Activated naive CD8-positive, alpha-beta T cell treated with anti-CD3 and anti-CD28 coated beads for 36 hours (primary cell): ENCODE measurements at places on chromosomes 13 and 19. TPM values are rescaled to one million over a fixed set of nuclear protein-coding genes. Genes with fewer than 3 reads are reported as not detected.

- H3K4me1 ChIP-seq: peaks cover 5% of the 10 kb centered on the region
- H3K36me3 ChIP-seq: peaks cover 9% of the 10 kb centered on the region
- no peaks in the 10 kb centered on the region for H3K27me3 ChIP-seq
- no peak overlapping the region for H3K27ac ChIP-seq
These were observed 8.2 kb downstream of the DOHH start for GRCh38 chr19:3492131-3492839.

DNA sequence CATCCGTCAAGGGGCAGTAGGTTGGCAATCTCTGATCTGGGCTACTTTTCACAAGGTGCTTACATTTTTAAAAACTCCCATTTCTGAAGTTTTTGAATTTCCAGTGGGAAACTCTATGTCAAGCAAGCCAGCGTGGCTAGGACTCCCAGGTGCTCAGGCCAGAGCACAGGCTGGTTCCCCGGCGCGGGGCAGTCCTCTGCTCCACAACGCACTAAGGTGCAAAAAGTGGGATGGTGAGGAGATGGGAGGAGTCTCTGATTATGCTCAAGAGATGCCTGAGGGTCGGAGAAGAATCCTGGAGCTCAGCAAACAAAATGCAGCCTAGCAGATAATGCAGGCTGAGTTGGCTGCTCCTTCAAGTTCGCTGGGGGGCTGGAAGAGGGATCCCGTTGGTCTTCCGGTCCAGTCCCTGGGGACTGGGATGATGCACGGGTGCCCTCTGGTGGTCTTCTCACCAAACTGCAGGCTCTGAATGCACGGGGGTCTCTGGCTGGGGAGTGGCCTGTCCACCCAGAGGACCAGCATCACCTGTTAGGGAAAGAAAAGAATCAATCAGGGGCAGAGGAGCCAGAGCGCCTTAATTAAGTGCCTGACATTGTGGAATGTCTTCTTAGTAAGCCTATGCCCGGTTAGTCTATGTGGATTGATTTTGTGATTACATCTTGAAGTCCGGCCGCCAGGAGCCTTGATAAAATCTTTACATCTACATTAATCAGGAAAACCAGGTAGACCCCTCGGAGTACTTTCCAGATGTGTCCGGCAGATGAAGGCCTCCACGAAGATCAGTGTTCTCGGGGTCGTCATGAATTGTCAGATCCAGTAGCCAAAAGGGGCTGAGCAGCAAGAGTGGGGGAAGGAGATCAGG lies 244.4 kb upstream of the MAB21L1 start:
- peak overlapping the region; percentile 16 for H3K4me3 ChIP-seq
- H3K27ac ChIP-seq: no peak overlapping the region
- H3K27me3 ChIP-seq: peaks cover 22% of the 10 kb centered on the region
- peaks cover 3% of the 10 kb centered on the region for H3K4me1 ChIP-seq
- H3K36me3 ChIP-seq: no peaks in the 10 kb centered on the region
- peak; percentile 36 for DNase-seq

Gene SSC5D
- total RNA-seq: 1.4 TPM

- peaks cover 33% of the 10 kb centered on the region for H3K4me1 ChIP-seq
- no peak overlapping the region for H3K4me3 ChIP-seq
- peak overlapping the region; percentile 50 for H3K27ac ChIP-seq
- peaks cover 10% of the 10 kb centered on the region for H3K36me3 ChIP-seq
These were observed 4.3 kb upstream of the USF2 start for GRCh38 chr19:35264268-35265125.

Gene ZNF665
- 6.6 TPM for total RNA-seq

DNA sequence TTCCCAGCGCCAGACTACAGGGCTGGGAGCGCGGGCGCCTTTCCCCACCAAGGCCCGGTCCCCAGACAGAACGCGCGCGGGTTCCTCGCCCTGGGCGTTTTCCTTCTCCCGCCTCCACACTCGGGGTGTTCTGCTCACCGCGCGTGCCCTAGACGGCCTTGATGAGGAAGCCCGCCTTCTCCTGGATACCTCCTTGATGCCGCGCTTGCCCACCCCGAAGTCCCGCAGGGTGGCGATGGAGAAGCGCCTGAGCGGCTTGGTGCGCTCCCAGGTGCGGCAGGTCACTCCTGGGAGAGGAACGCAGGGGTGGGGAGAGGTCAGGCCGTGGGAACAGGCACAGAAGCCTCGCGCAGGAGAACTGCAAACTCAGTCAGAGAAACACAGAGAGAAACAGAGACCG lies 34.8 kb downstream of the CYP2B6 start:
- H3K4me1 ChIP-seq: no peaks in the 10 kb centered on the region
- H3K27ac ChIP-seq: no peak overlapping the region
- H3K36me3 ChIP-seq: no peaks in the 10 kb centered on the region
- H3K4me3 ChIP-seq: no peak overlapping the region

Gene MBD3L3
- total RNA-seq: not detected

- DNase-seq: no peak
- H3K36me3 ChIP-seq: no peaks in the 10 kb centered on the region
These were observed 1215.7 kb upstream of the SLC10A2 start for GRCh38 chr13:104281910-104282309.

Gene TTC9B
- not detected for total RNA-seq

Gene CLC
- not detected for total RNA-seq

- DNase-seq: no peak
- H3K27me3 ChIP-seq: peaks cover 13% of the 10 kb centered on the region
- H3K4me3 ChIP-seq: no peak overlapping the region
- H3K4me1 ChIP-seq: peaks cover under 1% of the 10 kb centered on the region
- no peak overlapping the region for H3K27ac ChIP-seq
These were observed 104.2 kb upstream of the IPO5 start for GRCh38 chr13:97849305-97849704.

DNA sequence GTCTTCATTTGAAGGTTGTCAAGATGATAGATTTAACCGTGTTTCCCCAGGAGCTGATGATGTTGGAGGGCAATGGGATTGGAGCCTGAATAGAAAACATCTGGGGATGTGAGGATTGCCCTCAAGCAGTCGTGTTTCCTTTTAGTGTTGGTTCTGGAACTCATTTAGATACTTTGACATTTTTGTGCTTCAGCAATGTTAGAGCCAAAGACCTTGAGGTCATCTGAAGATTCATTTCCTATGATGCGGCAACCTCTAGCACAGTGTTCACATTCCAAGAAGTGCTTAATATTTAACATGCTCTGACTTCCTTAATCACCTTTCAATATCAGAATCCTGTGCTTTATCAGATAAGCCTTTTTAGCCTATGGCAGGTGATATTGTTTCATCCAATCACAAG lies 82.7 kb downstream of the SLC10A2 start:
- H3K4me1 ChIP-seq: no peaks in the 10 kb centered on the region
- no peak overlapping the region for H3K27ac ChIP-seq
- no peak for DNase-seq
- H3K36me3 ChIP-seq: peaks cover 2% of the 10 kb centered on the region

DNA sequence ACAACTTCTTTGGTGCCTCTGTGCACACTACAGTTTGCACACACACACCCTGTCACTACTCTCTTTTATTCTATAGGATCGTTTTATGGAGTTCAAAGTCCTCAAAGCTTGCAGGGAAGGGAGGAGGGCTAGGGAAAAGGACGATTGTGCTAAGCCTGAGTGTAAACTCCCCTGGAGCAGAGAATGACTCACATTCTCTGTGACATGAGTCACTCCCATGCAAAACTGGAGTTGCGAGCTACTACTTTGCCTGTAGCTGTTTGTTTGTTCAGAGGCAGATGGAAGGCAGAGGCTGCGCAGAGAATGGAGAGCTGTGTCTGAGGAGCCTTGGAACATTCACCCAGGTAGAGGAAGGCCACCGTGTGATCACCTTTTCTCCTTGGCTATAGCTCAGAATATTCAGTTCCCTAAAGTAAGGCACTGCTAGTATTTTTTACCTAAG lies 80.5 kb upstream of the MBNL2 start:
- H3K4me1 ChIP-seq: peaks cover 12% of the 10 kb centered on the region
- peaks cover 20% of the 10 kb centered on the region for H3K27me3 ChIP-seq
- no peak overlapping the region for H3K4me3 ChIP-seq
- DNase-seq: peak; percentile 13

Gene SGCG
- not detected for total RNA-seq

DNA sequence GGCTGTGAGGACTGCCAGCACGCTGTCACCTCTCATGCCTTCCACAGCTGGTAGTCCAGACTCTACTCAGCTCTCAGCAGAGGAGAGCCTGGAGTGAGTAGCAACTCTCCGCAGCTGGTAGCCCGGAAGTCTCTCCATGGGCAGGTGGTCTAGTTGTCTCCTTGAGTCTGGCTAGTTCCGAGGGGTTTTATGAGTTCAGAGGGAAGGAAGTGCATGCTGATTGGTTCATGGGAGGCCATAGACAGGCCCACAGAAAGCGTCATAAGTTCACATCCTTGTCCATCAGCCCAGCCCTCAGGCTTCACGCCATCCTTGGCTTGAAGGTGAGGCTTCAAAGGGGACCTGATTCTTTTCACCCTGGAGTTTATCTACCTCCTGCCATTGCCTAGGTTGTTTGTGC lies 2662.4 kb upstream of the PCDH20 start:
- DNase-seq: no peak
- no peaks in the 10 kb centered on the region for H3K27me3 ChIP-seq
- no peaks in the 10 kb centered on the region for H3K36me3 ChIP-seq
- H3K27ac ChIP-seq: no peak overlapping the region

DNA sequence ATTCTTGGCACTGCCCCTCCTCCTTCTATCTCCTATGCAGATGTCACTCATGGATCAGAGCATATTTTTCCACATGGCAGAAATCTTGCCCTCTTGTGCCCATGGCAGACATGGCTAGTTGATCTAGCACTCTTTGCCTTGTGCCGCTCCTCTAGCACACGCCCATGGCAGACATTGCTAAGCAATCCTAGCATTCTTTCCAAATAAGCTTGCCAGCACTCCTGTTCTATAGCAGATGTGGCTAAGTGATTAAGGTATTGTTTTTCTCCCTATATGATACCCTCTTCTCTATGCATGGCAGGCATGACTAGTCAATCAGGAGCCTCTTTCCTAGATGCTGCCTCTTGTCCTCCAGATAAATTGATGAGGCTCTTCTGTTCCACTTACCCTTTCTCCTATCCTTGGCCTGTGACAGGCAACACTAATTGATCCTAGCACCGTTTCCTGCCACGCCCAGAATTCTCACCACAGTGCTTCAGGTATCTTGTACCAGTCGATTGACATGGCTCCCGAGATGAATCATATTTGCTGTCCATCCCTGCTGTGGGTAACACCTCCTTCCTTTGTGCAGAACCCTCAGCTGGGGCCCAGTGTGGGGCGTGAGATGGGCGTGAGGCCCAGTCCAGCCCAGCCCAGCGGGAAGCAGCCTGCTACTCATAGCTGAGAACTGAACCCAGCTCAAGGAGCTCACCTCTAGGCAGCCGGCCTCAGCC lies 26.9 kb downstream of the TMED1 start:
- H3K4me1 ChIP-seq: peaks cover 17% of the 10 kb centered on the region
- DNase-seq: peak; percentile 28
- H3K4me3 ChIP-seq: no peak overlapping the region
- peak overlapping the region; percentile 32 for H3K27ac ChIP-seq
- H3K36me3 ChIP-seq: peaks cover 11% of the 10 kb centered on the region

Gene ZFR2
- total RNA-seq: 0.54 TPM

DNA sequence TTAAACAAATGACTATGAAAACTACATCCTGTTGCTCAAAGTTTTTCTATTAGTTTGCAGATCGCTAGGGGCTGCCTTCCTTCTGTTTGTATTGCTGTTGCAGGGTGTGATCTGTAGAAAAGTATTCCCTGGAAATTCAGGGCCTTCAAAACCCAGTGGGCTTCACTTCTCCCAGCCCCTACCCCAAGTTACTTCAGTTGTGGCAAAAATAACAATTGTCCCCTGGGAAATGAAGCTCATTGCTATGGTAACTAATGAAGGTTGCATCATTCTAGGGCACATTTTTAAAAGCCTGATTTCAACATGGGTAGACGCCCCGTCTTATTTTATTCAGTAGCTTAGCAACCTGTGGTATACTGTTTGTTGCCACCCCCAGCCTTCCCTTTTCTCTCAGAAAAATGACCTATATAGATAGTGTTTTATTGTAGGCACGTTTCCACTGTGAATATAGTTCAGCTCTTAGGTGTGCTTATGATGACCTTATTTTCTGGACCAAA lies 60.9 kb downstream of the WDFY2 start:
- peaks cover 41% of the 10 kb centered on the region for H3K4me1 ChIP-seq
- H3K4me3 ChIP-seq: peak overlapping the region; percentile 47
- peak overlapping the region; percentile 88 for H3K27ac ChIP-seq
- H3K27me3 ChIP-seq: no peaks in the 10 kb centered on the region
- no peak for DNase-seq
- peaks cover 9% of the 10 kb centered on the region for H3K36me3 ChIP-seq

GRCh38 chr13:99151516-99151915 lies 49.1 kb upstream of the UBAC2 start:
- no peak overlapping the region for H3K4me3 ChIP-seq
- peak; percentile 18 for DNase-seq
- H3K36me3 ChIP-seq: no peaks in the 10 kb centered on the region

GRCh38 chr13:33230178-33230881 lies 55.2 kb downstream of the STARD13 start:
- DNase-seq: no peak
- H3K36me3 ChIP-seq: peaks cover 2% of the 10 kb centered on the region
- no peak overlapping the region for H3K4me3 ChIP-seq

GRCh38 chr13:30465343-30465592 lies 468 bp downstream of the HMGB1 start:
- H3K4me1 ChIP-seq: peaks cover 29% of the 10 kb centered on the region
- H3K27ac ChIP-seq: no peak overlapping the region
- peaks cover 15% of the 10 kb centered on the region for H3K27me3 ChIP-seq
- peaks cover 27% of the 10 kb centered on the region for H3K36me3 ChIP-seq

Gene C19orf85
- not detected for total RNA-seq

- no peaks in the 10 kb centered on the region for H3K36me3 ChIP-seq
- H3K4me1 ChIP-seq: no peaks in the 10 kb centered on the region
- H3K27ac ChIP-seq: no peak overlapping the region
- DNase-seq: no peak
- H3K27me3 ChIP-seq: no peaks in the 10 kb centered on the region
These were observed 606.5 kb downstream of the UQCRFS1 start for GRCh38 chr19:28606269-28607032.

- H3K36me3 ChIP-seq: peaks cover 54% of the 10 kb centered on the region
- peaks cover 19% of the 10 kb centered on the region for H3K4me1 ChIP-seq
- DNase-seq: no peak
- no peak overlapping the region for H3K4me3 ChIP-seq
- no peaks in the 10 kb centered on the region for H3K27me3 ChIP-seq
- H3K27ac ChIP-seq: no peak overlapping the region
These were observed 47.7 kb downstream of the FNDC3A start for GRCh38 chr13:49023431-49023830.

GRCh38 chr19:46132508-46133100 lies 8.1 kb upstream of the IGFL3 start:
- peaks cover 76% of the 10 kb centered on the region for H3K27me3 ChIP-seq
- H3K27ac ChIP-seq: no peak overlapping the region
- H3K4me1 ChIP-seq: no peaks in the 10 kb centered on the region
- no peak for DNase-seq
- no peak overlapping the region for H3K4me3 ChIP-seq
